Tibial nerve (tissue), 4 donors: ENCODE measurements at places on chromosomes 6 and 20.

- no peaks in the 10 kb centered on the region for H3K4me1 ChIP-seq
- H3K4me3 ChIP-seq: no peak overlapping the region
- no peak overlapping the region for H3K27ac ChIP-seq
Observed at GRCh38 chr20:23367770-23368169, 5.8 kb downstream of the GZF1 start.

GRCh38 chr6:44531442-44532015 lies 144.0 kb downstream of the CDC5L start:
- no peak overlapping the region for H3K27ac ChIP-seq
- DNase-seq: no peak
- no peaks in the 10 kb centered on the region for H3K27me3 ChIP-seq
- no peaks in the 10 kb centered on the region for H3K4me1 ChIP-seq
- no peak overlapping the region for H3K4me3 ChIP-seq

DNA sequence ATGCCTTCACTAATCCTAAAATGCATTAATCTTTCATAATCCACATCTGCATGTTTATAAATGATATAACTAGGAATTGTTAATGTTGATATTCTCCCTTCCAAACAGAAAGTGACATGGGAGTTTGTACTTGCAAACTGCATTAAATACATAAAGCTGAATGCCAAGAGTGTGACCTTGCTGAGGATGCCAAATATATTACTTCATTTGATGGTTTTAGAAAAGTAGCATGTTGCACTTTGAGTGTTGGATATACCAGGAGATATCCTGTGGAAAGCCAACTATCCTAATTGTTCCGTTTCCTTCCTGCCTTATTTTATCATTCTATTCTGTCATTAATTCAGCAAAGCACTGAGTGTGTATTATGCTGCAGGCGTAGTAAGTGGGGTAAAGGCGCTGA lies 229.8 kb downstream of the TMEM242 start:
- no peaks in the 10 kb centered on the region for H3K4me1 ChIP-seq
- peaks cover 6% of the 10 kb centered on the region for H3K36me3 ChIP-seq
- no peak for DNase-seq
- no peaks in the 10 kb centered on the region for H3K27me3 ChIP-seq
- H3K4me3 ChIP-seq: no peak overlapping the region

DNA sequence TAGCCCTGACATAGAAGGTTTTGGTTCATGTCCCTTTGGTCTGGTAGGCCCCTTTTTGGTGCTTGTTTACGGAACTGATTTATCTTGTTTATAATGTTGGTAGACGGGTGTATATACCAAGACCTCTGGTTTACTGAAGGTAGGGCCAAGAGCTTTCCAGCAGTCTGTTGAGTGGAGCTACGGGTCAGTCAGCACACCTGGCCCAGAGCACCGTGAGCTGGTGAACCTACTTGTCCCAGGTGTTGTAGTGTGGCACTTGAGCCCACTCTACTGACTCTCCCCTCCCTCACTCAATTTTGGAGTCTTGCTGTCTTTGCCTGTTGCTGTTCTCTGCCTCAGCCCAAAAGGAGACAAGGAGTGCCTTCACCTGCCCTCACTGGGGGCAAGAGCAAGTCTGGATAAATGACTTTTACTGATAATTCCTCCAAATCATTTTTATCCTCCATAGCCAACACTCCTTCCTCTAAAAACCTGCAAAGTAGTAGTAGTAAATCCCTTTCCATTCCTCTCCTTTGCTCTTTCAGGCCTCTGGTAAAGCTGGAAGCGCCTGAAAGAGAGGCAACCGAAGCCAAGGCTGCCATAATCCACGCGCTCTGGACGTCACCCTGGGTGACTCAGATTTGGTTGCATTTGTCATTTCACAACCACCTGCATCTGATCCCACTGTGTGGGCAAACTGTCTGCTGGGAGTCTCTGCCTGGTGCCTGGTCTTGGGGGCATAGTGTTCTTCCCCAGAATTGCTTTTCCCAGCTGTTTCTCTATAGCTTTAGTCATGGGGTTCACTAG lies 22.2 kb downstream of the RREB1 start:
- H3K4me1 ChIP-seq: no peaks in the 10 kb centered on the region
- H3K27ac ChIP-seq: peak overlapping the region; percentile 60
- no peak for DNase-seq
- no peak overlapping the region for H3K4me3 ChIP-seq

- DNase-seq: no peak
- no peaks in the 10 kb centered on the region for H3K27me3 ChIP-seq
- H3K4me1 ChIP-seq: no peaks in the 10 kb centered on the region
- no peak overlapping the region for H3K4me3 ChIP-seq
Observed at GRCh38 chr20:58344741-58345140, 35.2 kb downstream of the RAB22A start.

DNA sequence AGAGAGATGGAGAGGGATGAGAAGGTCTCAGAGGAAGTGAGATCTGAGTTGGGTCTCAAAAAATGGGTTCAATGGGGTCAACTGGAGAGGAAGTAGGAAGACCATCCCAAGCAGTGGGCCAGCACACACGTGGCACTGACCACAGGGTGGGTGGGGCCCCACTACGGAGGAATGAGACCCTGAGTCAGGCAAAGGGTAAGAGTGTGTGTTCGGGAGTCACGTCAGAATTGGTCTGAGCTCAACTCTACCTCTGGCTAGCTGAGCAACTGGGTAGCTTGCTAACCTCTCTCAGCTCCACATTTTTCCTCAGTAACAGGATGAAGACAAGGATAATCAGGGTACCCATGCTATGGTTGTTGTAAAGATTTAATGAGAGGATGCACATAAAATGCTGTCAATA lies 79.0 kb downstream of the TRERF1 start:
- no peaks in the 10 kb centered on the region for H3K27me3 ChIP-seq
- H3K4me1 ChIP-seq: no peaks in the 10 kb centered on the region
- no peak for DNase-seq
- H3K4me3 ChIP-seq: no peak overlapping the region
- no peak overlapping the region for H3K27ac ChIP-seq
- no peaks in the 10 kb centered on the region for H3K36me3 ChIP-seq

DNA sequence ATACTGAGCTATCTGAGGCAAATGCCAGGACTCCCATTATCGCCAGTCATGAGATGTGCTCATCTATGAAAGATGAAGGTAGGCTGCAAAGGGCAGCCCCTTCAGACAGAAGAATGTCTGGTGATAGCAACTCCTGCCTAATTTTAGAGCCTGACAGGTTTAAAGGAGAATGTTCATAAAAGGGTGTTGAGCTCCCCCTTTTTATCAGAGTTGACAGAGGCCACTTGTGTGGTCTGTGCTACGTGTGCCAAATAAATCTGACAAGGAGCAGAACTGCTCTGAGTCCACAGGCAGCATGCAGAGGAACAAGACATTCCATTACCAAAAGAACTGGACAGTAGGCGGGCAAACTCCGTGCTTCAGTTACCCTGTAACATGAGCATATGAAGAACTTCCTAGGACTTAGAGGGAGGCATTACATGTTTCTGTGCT lies 101.8 kb downstream of the PREP start:
- no peaks in the 10 kb centered on the region for H3K4me1 ChIP-seq
- no peak for DNase-seq
- no peak overlapping the region for H3K4me3 ChIP-seq

DNA sequence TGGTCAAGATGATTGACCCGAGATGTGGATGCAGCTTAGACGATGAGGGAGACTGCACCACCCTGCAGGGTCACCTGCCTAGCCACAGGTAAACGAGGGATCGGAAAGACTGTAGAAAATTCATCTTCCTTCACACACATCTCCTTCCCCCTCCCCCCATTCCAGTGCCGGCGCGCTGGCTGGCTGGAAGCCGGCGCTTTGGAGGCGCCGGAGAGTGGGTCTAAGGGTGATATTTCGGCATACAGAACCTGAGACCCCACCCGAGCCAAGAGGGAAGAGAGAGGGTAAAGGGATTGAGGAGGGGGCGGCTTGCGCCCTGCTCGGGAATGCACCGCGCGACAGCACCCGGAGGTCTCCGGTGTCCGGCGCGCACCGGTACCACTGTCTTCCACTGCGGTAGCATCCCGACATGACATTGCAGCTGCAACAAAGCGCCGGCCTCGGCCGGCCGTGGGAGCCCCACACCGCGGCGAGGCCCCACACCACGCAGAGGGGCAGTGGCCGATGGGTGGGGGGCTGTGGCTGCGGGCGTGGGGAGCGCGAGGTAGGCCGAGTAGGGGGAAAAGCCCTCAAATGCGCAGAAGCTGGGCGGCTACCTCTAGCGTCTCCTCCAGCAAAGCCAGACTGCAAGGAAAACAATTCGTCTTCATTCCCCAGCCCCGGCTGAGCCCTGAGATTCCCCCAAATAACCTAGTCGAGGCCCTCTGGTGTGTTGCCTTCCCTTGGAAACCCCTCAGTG lies 984 bp downstream of the TNFRSF21 start:
- H3K4me1 ChIP-seq: no peaks in the 10 kb centered on the region
- H3K4me3 ChIP-seq: peak overlapping the region; percentile 58
- peak overlapping the region; percentile 64 for H3K27ac ChIP-seq
- H3K27me3 ChIP-seq: peaks cover 36% of the 10 kb centered on the region

DNA sequence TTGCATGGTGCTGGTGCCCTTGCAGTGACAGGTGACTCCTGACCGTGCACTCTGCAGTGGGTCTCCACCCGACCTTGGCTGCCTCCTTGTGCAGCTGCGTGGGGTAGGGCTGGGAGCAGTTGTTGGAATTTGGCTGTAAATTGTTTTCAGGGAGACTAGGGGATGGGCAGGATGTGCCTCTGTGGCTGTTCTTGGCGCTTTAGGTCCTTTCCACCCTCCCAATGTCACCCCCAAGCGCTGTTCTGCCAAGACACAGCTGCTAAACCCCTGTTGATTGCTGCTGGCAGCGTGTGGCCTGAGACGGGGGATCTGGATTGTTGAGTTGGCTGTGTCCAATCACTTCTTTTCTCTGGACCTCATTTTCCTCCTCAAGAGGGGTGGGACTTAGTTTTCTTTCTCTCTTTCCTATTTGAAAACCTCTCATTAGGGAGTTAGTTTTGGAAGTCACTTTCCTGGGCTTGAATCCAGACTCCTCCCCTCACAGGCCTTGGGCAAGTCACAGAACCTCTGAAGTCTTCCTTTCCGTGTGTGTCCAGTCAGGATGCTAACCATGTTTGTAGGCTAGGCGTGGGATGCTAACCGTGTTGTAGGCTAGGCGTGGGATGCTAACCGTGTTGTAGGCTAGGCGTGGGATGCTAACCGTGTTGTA lies 8.5 kb downstream of the IGF2R start:
- peak; percentile 56 for DNase-seq
- peaks cover 75% of the 10 kb centered on the region for H3K4me1 ChIP-seq
- no peaks in the 10 kb centered on the region for H3K36me3 ChIP-seq
- H3K4me3 ChIP-seq: no peak overlapping the region
- no peaks in the 10 kb centered on the region for H3K27me3 ChIP-seq
